CD8-positive, alpha-beta memory T cell (primary cell): ENCODE measurements at places on chromosomes 3 and 15. TPM values are rescaled to one million over a fixed set of nuclear protein-coding genes. Genes with fewer than 3 reads are reported as not detected.

- DNase-seq: no peak
These were observed 176.5 kb downstream of the MBNL1 start for GRCh38 chr3:152445212-152445611.

DNA sequence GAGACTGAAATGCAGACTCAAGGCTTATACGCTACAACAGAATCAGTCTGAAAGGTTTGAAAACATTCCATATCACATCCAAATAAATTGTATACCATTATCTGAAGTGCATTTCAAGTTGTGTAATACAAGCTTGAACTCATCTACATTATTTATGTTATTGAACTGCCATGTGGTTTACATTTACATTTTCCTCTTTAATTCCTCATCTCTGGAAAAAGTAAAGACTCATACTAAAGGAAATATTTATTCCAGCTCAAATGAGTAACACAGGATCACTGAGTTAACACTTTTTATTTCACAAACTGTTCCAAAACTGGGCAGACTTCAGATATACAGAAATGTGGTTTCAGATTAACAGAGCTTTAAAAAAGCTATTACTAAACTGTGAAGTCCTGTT, 282.5 kb downstream of the ULK4 start:
- DNase-seq: no peak

DNA sequence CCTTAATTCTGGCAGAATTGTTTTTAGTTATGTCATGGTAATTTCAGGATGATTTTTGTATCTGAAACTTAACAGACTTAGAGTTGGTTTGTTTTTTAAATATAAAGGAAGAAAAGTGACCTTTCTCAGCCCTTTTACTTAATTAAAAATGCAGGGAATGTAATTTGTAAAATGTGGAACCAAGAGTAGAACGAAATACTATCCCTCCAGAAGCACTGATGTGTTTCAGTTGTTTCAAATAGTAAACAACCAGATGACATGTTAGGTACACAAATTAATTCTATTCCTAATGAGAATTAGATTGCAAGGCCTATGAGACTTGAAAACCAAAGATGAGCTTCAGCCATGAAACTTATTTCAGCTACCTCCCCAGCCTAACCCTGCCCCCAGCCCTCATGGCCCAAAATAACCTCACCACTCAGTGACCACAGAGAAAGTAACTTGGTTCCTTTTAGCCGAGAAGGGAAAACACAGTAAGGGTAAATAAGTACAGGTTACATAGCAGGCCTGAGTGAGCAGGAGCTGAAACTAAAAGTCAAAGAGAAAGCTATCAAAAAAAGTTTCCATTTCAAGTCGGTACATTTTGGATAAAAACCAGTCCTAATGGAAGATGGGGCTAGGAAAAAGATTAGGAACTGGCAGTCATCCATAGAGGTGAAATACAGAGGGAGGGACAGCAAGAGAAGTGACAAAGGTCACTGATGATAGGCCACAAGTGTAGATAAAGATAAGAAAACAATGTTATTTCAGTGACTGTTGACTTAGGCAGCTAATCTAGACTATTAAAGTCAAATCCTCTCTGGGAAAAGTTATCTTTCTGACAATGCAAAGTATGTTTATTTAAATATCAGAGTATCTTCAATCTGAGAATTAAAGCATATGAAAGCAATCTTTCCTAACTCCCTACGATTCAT, 23.2 kb downstream of the SENP8 start:
- no peak for DNase-seq

GRCh38 chr15:93291380-93291779, 202.4 kb upstream of the RGMA start:
- DNase-seq: no peak

The MYH15 gene
- total RNA-seq: 0.18 TPM
